K562 (cell line): ENCODE measurements at places on chromosomes 1 and 21. TPM values are rescaled to one million over a fixed set of nuclear protein-coding genes. Genes with fewer than 3 reads are reported as not detected.

- H3K27me3 ChIP-seq, result no peaks in the 10 kb centered on the region
- H3K36me3 ChIP-seq, result no peaks in the 10 kb centered on the region
- H3K27ac ChIP-seq, result no peak overlapping the region
- peaks cover 7% of the 10 kb centered on the region for H3K4me1 ChIP-seq
- no peak overlapping the region for H3K4me3 ChIP-seq
Measured at GRCh38 chr1:61043010-61043820, 39.1 kb upstream of the NFIA start.

- no peaks in the 10 kb centered on the region; the same call in 2 of the 3 replicates for H3K4me1 ChIP-seq
- no peak overlapping the region for H3K4me3 ChIP-seq
- H3K27me3 ChIP-seq, result no peaks in the 10 kb centered on the region
- peaks cover 66% of the 10 kb centered on the region for H3K36me3 ChIP-seq
Measured at GRCh38 chr1:19377812-19378718, 65.9 kb downstream of the SLC66A1 start.

DNA sequence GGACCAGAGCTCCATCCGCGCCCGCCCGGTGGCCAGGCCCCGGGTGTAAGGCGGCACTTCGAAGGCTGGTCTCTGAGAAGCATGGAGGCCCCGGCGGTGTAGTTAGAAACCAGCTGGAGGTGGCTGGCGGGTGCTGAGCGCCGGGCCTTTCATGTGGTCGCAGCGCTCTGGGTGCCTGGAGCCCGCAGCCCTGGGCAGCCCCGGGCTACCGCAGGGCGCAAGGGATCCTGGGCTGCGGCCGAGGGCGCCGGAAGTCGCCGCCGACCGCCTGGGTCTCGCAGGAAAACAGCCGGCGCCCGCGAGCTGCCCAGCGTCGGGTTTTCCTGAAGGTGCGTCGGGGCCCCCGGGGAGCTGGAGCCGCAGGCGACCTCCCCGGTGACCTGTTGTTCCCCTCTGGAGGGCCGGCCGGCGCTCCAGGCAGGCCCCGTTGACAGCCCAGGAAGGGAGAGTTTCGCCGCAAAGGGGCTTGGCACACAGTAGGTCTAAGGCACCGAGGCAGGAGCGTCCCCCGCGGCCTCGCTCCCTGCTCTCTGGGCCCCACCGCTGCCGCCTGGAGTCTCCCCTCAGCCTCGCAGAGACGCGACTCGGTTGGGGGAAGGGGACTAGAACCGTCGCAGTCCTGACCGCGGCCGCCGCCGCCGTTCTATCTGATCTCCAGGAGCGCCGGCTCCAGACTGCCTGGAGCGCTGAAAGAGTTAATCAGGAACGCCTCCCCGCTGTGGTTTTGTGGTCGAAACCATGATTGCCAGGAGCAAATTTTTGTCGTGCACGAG is 2.7 kb downstream of the GRHL3 start:
- no peak overlapping the region for H3K27ac ChIP-seq
- H3K4me3 ChIP-seq, result peak overlapping the region; percentile 40
- peaks cover 76% of the 10 kb centered on the region for H3K27me3 ChIP-seq
- H3K4me1 ChIP-seq, result peaks cover 5% of the 10 kb centered on the region; the same call in 1 of the 3 replicates
- peak; percentile 81 for DNase-seq
- H3K36me3 ChIP-seq, result no peaks in the 10 kb centered on the region

- H3K27me3 ChIP-seq, result peaks cover 32% of the 10 kb centered on the region
- DNase-seq, result peak; percentile 97
- no peak overlapping the region for H3K27ac ChIP-seq
Measured at GRCh38 chr1:2611031-2611501, 21.8 kb downstream of the MMEL1 start.

DNA sequence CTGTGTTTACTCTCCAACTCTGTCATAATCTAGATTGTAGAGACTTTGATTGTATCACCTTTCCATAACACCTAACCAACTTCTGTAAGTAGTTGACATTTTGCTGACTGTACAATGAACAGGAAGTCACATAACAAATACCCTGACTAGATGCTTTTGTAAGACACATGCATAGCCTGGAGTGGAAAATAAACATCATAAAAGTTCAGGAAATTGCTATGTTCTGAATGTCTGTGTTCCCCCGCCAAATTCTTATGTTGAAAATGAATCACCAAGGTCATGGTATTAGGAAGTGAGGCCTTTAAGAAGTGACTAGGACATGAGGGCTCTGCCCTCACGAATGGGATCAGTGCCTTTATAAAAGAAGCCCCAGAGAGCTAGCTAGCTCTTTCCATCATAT is 40.4 kb upstream of the ZSWIM5 start:
- DNase-seq, result no peak
- H3K27me3 ChIP-seq, result peaks cover 2% of the 10 kb centered on the region; the same call in 1 of the 2 replicates

DNA sequence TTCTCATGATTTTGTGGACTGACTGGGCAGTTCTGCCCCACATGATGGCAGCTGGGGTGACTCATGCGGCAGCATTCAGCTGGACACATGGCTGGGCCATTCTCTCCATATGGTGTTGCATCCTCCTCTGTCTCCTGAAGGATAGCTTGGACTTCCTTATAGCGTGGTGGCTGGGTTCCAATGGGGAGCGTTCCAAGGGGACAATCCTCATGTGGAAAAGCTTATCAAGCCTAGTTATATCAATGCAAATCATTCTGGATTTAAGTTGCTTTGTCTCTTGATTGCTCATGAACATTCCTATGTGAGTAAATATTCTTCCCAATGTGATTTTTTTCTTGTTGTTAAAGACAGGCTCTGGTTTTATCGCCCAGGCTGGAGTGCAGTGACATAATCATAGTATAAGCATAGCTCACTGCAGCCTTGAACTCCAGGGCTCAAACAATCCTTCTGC is 13.2 kb upstream of the SLC2A1 start:
- DNase-seq, result no peak
- no peak overlapping the region for H3K4me3 ChIP-seq
- no peaks in the 10 kb centered on the region for H3K27me3 ChIP-seq
- peaks cover 14% of the 10 kb centered on the region for H3K4me1 ChIP-seq

DNA sequence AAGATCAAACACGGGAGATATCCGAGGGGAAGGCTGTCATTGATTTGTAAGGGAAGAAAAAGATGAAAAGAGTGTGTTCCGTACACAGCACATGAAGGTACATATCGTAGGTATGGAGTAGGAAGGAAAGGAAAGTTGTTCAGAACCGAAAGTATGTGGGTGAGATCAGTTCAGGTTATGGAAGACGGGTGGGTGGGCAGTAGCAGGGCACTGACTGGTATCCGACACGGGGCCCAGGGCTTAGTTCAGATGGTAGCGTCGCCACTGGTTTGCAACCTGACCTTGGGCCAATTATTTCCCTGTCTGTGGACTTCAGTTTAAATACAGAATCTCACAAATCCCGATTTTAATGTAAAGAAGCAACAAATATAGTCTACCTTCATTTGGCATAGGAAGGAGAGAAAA is 27.8 kb upstream of the A3GALT2 start:
- peak overlapping the region; percentile 71 for H3K4me3 ChIP-seq
- H3K4me1 ChIP-seq, result peaks cover 30% of the 10 kb centered on the region
- peak overlapping the region; percentile 74 for H3K27ac ChIP-seq
- no peaks in the 10 kb centered on the region for H3K27me3 ChIP-seq
- peaks cover 30% of the 10 kb centered on the region; the same call in 2 of the 3 replicates for H3K36me3 ChIP-seq

Gene HSD3B1
- total RNA-seq, result not detected in 2 replicates

Gene NCAM2
- total RNA-seq, result 52.8 and 54.5 TPM in 2 replicates

Gene PLA2G5
- not detected in 2 replicates for total RNA-seq

Gene MEX3A
- 13.7 and 14.5 TPM in 2 replicates for total RNA-seq

Gene SF3B4
- 78.5 and 87.1 TPM in 2 replicates for total RNA-seq

Gene RBM11
- total RNA-seq, result 2.2 and 3.0 TPM in 2 replicates
